CD4-positive, alpha-beta T cell treated with Interleukin-10 for 1 hour (primary cell): ENCODE measurements at places on chromosomes 4 and X.

DNA sequence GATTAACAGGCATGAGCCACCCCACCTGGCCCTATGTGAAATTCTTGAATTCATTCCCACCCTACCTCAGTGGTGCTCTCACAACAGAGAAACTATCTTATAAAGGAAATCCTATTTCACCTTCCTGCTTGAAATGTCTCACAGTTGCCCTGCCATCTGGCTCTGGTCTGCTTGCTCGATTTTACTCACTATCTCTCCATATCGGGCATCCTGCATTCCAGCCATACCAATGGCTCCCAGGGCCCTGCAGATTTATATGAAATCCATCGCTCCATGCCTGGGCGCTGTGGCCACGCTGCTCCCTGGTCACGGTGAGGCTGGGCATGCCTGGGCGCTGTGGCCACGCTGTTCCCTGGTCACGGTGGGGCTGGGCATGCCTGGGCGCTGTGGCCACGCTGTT lies 15.8 kb downstream of the SORBS2 start:
- no peak for DNase-seq

GRCh38 chr4:94351319-94351718 lies 8.7 kb upstream of the HPGDS start:
- no peak for DNase-seq

GRCh38 chr4:94430406-94430805 lies 21.3 kb upstream of the PDLIM5 start:
- DNase-seq: no peak

DNA sequence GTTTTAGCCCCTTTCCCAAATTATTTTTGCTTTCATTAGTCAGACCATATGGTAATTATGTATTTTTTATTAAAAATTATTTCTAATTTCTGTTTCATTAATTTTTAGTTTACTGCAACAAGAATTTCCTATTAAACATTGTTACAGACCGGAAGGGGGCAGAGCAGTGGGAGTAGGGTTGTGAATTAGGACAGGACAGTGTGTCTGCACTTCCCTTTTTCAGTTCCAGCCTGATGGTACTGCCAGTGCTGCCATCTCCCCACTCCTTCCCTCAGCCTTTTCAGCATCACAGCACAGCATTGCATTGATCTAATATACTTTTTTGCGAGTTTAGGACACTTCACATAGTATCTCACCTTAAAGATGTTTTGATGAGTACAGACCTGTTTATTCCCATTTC lies 76.5 kb downstream of the STIM2 start:
- no peak for DNase-seq

GRCh38 chr4:78059524-78059889 lies 2.4 kb downstream of the FRAS1 start:
- DNase-seq: peak; percentile 15

- no peak for DNase-seq
These were observed 214.8 kb downstream of the SLC4A4 start for GRCh38 chr4:71553605-71554004.

DNA sequence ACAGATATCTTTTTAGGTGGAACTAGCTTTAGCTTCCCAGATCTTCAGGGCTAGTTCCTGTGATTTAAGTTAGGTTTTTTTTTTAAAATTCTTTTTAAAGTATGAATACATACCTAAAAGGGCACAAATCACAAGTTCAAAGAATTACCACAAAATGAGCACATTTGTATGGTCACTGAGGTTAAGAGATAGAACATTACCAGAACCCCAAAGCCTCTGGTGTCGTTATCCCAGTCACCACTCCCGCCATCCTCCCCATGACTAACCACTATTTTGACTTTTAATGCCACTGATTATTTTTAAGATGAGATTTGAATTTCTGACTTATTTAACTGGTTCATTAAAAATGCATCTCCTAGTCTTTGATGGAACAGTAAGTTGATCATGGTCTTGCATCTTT lies 5.4 kb downstream of the PGK1 start:
- no peak for DNase-seq

DNA sequence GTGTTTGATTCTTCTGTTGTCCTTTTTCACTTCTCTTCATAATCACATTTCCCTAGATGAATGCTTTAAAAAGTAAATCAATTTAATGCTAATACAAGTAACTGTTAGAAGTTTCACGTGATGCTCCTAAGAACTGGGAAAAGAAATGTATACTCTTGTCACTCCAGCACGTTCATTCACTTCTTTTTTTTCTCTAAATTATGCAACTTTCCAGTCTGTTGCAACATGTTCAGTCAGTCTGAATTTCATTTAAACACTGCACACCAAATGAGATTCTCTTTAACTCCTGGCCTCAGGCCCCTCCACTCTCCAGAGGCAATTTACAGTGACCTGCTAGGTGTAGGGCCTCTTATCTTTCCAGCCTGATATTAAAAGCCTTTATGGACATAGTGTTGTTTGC lies 321.9 kb downstream of the HS3ST1 start:
- DNase-seq: no peak

DNA sequence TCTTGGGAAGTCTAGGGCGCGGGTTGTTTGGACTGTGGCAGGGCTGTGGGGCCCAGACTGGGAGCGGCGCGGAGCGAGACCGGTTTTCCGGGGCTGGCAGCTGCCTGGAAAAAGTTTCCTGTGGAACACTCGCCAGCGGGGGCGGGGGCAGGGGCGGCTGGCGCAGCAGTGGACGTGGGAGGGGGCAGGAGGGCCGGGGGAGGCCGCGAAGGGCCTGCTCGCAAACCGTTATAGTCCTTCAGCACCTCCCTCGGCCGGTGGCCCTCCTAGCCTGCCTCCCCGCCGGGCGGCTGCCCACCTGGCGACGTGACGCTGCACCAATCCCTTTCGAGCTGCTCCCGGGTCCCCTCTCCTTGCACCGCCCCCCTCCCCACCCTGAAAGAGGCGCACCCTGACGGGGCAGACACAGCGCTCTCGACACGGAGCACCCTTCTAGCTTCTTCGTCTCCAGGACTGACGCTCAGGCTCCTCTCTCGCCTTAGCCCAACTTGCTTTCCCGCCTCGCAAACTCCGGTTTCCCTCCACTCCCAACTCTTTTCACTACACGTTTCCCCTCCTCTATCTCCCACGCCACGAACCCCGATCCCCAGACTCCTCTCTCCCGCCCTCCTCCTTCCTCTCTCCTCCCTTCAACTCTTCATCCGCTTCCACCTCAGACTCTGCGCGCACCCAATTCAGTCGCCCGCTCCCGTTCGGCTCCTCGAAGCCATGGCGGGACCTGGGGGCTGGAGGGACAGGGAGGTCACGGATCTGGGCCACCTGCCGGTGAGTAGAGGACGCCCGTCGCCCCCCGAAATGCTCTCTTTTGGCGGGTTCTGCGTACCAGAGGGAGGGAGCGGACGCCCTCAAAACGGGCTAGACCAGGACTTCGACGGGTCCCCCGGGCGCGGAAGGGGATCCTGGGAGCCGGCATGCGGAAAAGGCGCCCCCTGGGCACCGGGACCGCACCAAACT lies at the start of gene NRK:
TSS of gene NRK (plus strand) at position 402 of the 954 bp plus-strand sequence. CDS start at position 709, 307 bp downstream.
- no peak for DNase-seq

- DNase-seq: no peak
These were observed 346.9 kb downstream of the BCOR start for GRCh38 chrX:39750848-39751247.

DNA sequence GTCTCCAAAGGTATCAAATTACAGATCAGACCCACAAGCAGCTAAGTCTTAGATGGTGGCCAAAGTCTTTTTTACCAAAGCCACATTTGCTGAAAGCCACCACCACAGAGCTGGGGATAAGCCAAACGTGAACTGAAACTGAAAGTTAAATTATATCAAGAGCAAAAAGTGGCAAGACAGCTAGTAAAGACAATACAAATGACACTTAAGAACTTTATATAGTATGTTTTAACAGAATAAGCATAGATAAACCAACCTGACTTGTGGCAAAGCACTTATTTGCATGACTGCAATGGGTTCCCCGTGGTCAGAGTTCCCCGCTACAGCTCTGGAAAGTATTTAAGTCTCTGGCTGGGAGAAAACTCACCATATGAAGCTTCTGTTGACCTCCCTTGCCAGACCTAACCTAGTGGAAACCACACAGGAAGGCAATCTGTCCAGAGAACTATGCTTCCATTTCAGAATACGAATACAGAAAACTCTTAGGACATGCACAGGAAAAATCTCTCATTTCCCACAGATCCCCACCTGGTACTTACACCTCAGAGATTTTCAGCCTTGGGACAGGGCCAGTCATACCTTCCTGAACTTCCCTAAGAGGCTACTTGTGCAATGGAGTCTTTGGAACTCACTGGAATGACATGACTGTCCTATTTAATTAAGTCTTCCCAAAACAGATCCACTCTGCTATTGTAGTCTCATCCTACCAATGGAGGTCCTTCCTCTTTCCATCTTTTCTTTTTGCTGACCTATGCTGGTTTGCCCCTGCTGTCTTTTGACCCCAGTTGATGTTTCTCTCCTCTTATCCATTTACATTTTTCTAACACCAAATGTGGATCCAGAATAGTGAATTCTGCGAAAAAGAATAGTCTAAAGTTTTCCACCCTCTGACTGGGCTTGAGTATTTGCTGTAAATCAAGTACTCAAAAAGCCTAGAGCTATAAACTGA lies 225.1 kb downstream of the NR3C2 start:
- peak; percentile 53 for DNase-seq

GRCh38 chr4:95835672-95836071 lies 4.2 kb upstream of the PDHA2 start:
- no peak for DNase-seq

GRCh38 chr4:86283371-86283770 lies 76.5 kb downstream of the MAPK10 start:
- no peak for DNase-seq

GRCh38 chrX:130756233-130756632 lies 146.8 kb downstream of the ENOX2 start:
- no peak for DNase-seq

DNA sequence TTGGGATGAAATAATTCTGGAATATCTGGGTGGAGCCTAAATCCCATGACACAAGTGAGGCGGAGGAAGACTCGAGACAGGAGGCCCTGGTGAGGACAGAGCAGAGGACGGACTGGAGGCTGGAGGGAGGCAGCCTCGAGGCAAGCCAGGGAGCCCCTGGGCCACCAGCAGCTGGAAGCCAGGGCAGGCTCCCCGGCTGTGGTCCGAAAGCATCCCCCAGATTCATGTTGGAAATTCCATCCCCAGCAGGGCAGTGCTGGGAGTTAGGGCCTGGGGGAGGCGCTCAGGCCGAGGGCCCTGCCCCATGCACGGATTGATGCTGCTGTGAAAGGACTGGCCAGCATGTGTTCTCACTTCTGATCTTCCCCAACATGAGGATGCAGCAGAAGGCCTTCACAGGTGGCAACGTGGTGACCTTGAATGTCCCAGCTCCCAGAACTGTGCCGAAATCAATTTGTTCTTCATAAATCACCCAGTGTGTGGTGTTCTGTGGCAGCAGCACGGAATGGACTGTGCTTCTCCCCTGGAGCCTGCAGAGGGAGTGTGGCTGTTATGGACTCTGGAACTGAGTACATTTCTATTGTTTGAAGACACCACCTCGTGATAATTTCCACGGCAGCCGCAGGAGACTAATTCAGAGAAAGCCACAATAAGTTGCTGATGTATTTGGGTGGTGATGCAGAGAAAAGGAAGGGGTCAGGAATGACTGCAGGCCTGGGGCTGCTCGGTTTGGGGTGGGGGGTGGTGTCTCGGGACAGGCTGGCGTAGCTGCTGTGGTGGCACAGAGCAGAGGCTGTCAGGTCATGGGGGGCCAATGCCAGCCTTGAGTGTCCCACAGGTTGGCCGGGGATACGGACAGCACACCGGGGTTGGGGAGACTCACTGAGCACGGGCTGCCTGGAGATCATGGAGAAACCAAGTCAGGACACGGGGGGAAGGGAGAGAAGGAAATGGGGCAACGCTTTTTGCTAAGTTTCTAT lies 56.9 kb downstream of the PCGF3 start:
- DNase-seq: no peak

DNA sequence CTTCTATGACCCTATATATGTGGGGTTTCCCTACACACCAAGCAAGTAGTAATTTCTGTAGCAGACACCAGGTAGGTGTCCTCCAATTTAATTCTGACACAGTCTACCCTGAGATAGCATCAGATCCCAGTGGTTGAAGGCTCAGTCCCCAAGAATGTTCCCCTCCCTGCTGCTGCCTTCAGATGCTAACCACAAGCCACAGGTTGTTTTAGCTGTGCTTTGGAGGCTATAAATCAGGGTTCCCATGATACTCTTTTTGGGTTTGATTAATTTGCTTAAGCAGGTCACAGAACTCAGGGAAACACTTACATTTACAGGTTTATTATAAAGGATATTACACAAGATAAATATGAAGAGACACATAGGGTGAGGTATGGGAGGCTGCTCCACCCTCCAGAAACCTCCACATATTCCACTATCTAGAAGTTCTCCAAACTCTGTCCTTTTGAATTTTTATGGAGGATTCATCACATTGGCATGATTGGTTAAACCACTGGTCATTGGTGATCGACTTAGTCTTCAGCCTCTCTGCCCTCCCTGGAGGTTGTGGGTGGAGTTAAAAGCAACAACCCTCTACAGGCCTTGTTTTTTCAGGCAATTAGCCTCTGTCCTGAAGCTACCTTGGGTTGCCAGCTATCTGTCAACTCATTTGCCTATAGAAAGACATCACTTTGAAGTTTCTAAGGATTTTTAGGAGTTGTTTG lies 50.8 kb downstream of the GRIA2 start:
- no peak for DNase-seq

- no peak for DNase-seq
These were observed 237 bp downstream of the ANKRD17 start for GRCh38 chr4:73258436-73258685.

DNA sequence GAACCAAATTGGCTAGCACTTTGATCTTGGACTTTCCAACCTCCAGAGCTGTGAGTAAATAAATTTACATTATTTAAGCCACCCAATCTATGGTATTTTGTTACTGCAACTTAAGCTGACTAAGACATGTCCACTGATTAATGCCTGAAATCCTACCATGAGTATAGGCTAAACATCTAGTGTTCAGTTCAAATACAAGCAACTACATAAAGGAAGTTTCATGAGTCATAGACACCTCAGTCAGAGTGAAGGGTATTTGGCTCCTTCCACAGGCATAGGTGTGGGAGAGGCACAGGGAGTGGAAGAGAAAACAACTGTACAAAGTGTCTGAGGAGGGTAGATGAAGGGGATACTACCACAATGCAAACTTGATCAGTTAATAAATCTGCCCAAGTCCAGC lies 35.5 kb upstream of the PCDH19 start:
- DNase-seq: no peak

DNA sequence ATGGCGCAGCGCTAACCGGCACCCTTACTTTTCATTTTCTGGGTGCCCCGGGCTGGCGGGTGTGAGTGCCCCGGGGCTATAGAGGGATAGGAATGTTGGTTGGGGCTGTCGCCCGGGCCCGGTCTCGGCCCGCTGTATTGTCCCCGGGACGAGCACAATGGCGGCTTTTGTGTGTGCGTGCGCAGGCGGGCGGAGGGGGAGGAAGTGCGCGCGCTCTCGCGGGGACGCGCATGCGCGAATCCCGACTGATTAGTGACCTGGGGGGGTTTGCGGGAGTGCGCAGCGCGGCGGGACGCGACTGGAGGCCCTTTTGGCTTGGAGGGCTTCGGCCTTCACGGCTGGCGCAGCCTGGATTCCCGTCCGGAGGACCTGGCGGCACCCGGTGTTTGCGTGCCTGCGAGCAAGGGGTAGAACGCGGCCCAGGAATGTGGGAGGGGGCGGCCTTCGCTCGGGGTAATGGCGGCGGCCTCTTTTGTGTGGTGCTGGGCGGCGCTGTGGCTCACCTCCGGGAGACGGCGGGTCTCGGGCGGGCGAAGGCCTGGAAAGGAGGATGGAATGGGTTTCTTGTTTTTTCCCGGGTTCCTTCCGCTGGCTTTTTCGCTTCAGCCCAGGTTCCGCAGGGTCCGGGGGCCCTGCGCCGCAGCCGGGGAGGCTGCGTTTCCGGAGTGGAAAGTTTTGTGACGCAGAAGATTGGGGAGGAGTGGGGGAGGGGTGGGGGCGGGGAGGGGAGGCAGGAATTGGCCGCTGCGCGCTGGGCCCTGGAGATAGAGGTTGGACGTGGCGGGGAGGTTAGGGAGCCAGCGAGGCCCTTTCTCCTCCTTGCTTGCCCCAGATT lies 618 bp downstream of the DDX3X start:
- DNase-seq: peak; percentile 81
